ENCODE measurements at places on chromosomes 7 and 10. TPM values are rescaled to one million over a fixed set of nuclear protein-coding genes. Genes with fewer than 3 reads are reported as not detected.
A peak's percentile ranks its signal among the peaks of the same experiment; 100 is the strongest.

- no peak for DNase-seq
These were observed 88.0 kb downstream of the RTKN2 start for GRCh38 chr10:62180677-62181076.

- no peak for DNase-seq
These were observed at the start of gene ENTPD1 for GRCh38 chr10:95756041-95756761. Gene ENTPD1, plus strand, starts transcription at chr10:95756163. Its CDS starts 77 bp downstream, at chr10:95756240.

DNA sequence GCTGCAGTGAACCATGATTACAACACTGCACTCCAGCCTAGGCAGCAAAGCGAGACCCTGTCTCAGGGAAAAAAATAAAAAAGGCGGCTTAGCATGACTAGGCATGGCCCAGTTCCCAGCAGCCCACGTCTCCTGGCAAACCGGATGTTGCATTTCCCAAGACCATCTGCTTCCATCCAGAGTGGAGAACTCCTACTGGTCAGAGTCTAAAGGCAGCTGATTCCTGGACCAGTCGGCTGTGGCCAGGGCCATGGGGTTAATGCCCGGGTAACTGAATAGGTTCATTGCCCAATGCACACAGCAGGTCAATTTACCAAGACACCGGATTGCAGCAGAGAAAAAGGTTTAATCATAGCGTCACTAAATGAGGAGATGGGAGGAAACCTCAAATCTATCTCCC lies 133.1 kb downstream of the MYL10 start:
- no peak for DNase-seq

DNA sequence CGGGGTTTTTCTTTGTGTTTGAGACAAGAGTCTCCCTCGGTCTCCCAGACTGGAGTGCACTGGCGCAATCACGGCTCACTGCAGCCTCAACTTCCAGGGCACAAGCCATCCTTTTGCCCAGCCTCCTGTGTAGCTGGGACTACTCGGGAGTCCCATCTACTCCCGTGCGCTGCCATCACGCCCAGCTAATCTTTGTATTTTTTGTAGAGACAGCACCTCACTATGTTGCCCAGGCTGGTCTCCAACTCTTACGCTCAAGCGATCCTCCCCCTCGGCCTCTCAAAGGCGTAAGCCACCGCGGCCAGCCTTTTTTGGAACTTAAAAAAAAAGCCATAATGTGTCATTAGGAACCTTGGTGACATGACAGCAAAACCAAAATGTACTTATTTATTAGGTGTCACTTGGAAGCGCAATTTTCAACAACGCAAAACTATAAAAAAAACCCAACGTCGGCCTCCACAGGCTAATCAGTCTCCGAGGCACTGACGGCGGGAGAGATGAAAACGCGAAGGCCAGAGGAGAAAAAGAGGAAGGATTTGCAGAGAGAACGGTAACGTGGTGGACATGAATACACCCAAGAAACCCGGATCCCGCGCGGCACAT lies 911 bp upstream of the HNRNPH3 start:
- DNase-seq = no peak

DNA sequence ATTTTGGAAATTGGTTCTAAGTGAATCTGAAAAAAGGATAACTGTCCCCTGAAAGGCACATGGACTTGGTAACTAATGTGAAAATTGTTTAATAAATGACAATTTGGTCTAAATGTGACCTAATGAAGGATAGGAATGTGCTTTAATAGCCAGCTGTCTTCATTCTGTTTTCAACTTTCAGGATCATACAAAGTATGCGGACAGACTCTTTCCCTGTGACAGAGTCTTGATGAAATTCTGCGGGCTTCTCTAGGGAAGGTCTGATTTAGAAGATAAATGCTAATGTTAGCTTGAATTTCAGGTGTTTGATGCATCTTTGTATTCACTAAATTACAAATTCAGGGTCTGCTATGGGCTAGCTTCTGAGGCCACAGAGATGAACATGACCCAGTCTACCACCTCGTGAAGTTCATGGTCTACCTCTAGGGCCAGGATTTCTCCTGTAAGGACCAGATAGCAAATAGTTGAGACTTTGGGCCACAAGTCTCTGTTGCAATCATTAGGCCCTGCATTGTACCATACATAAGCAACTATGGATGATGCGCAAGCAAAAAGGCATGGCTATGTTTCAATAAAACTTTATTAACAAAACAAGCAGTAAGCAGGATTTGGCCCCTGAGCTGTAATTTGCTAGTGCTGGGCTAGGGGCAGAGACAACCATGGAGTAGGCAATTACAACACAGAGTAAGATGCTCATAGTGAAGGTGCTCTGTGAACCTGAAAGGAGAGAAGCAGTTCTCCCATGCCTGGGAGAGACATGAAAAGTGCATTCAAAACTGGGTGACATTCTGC lies 368.6 kb downstream of the INHBA start:
- no peak for DNase-seq

DNA sequence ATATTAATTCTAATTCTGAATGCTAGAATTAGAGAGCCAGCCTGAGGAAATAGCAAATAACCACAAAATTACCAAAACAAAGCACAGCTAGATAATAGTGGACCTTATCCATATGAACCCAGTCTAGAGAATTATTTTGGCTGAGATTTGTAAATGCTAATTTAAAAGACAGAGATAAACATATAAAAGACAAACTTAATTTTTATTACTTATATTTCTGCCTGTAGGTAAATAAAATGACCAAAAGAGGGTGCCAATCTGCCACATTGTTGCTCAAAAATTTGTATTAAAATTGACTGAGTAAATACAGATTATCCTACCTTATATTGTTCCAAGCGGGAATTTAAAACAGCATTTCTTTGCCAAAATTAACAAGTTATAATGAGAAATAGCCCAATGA lies 20.2 kb downstream of the RTKN2 start:
- no peak for DNase-seq

- no peak for DNase-seq
These were observed 14.1 kb downstream of the CUL1 start for GRCh38 chr7:148712678-148713329.

DNA sequence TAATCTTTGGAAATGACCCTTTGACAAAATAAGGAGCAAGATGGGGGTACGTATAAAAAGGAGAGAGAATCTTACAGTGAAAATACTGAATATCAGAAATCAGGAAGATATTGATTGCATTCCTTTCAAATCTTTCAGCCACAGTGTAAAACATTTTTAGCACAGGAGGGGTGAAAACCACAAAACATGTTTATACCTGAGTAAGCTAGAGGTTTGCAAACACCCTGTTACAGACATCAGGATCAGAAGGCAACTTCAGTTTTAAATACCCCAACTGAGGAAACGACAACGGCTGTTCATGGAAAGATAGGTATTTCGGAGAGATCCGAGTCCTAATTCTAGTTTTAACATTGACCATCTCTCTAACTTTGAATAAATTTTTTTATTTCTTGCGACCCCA lies 69.1 kb upstream of the ITGB1 start:
- DNase-seq = no peak

ACTL6B gene
- not detected for total RNA-seq

DNA sequence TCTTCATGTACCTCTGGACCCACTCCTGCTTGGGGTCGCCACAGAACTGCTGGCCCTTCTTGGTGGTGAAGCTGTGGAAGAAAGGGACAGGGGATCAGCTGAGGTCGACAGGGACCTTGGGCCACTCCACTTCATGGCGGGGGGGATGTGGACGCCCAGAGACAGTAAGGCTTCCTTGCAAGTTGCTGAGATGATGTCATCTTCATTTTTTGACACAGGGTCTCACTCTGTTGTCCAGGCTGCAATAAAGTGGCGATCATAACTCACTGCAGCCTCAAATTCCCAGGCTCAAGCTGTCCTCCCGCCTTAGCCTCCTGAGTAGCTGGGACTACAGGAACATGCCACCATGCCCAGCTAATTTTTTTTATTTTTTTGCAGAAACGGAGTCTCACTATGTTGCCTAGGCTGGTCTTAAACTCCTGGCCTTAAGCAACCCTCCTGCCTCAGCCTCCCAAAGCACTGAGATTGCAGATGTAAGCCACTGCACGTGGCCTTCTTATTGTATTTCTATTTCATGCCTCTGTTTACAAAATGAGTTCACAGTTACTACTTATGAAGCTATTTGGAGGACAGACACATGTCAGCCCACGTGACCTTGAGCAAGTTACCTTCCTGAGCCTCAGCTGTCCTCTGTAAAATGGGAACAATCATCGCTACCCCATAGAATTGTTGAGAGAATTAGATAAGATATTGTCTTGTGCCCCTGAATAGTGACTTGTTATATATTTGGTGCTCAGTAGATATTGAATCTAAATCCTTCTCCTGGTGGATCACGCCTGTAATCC lies 1.5 kb downstream of the CCL24 start:
- DNase-seq = no peak

- no peak for DNase-seq
These were observed 4.6 kb downstream of the ATP6V1F start for GRCh38 chr7:128867241-128867640.

DNA sequence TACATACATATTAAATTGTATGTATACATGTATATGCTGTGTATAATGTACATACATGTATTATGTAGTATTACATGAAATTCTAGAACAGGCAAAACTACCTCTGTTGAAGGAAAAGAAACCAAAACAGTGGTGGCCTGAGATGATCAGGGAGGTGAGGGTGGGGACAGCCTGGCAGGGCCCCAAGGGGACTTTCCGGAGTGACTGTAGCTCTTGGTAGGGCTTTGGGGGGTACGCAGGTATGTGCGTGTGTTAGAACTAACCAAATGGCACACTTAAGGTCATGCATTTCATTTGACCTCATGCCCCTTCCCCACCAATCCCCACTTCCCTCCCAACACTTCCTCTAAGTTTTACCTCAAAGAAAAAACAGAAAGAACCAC lies 31.3 kb downstream of the CTBP2 start:
- peak; percentile 11 for DNase-seq

ZNF503 gene
- total RNA-seq = 1.5 TPM

- no peak for DNase-seq
These were observed 244.9 kb upstream of the NEBL start for GRCh38 chr10:21141946-21142492.

DNA sequence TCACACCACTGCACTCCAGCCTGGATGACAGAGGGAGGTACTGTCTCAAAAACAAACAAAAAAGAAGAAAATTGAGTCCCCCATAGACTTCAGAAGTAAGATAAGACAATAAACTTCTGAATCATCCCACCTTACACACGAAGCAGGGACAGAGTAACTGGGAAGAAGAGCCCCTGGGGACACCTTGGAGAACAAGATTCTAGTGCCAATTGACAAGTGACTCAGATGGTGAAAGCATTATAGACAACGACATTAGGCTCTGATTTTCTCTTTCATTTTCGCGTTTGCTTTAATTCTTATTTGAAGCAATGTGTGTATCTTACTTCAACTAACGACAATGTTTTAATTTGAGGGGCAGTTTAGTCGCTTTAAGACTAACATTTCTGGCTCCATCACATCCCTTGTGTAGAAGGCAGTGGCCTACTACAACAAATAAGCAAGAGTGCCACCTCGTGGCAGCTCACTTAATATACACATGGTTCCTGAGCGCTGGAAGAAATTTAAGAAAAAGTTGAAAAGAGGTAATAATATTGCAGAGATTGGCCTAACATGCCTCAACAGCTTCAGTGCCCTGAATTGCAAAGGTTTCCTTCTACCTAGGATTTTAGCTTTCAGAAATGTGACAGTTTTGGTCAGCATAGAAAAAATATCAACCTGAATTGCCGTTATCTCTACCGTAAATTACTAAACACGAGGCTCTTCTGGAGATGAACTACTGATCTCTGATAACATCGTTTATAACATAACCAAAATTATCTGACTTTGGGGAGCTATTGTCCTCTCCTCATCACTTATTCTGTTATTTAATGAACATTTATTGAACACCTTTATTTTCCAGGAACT lies 36.7 kb downstream of the ASNS start:
- DNase-seq = peak; percentile 42

SYNPO2L gene
- 0.76 TPM for total RNA-seq

APBB1IP gene
- total RNA-seq = not detected

- no peak for DNase-seq
These were observed 832 bp downstream of the XRCC2 start for GRCh38 chr7:152674860-152675758.

FANK1 gene
- total RNA-seq = 24.7 TPM

ADCYAP1R1 gene
- not detected for total RNA-seq

DNA sequence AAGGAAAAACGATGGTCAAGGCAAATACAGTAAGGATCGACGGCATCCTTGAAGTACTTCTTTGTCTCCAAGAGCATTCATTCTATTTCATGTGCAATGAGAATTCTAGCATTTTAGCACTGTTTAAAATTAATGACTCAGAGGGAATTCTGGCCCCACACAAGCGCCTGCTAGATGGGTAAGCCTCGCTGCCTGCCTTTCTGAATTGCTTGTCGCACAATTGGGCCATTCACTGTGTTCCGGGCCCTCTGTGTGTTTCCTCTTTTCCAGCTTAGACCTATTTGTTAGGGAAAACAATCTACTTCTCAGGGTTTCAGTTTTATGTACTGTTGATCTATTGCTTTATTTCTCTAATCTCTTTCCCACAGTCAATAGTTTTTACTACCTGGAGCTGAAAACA lies 204.7 kb upstream of the ZNF32 start:
- DNase-seq = no peak

DNA sequence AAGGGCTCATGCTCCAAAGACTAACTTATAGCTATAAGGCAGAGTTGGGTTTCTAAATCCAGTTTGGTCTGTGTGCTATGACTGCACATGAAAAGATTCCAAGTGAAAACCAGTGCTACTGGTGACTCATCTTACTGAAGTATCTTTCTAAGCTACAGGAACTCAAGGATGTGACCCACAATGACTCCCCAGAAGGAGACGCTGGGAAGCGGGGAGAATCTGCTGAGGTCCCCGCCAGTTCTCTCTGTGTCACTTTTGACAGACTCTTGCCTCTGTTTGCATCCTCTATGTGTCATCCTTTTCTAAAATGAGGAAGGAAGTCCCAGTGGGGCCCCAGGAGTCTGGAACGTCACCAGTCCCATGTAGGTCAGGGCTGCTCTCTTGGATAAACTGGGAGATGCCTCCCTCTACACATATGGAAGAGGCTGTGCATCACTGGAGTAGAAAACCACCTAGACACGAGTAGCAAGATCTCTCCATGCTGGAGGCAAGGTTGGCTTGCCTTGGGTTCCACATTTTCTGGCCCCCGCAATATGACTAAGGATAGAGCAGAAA lies 28.8 kb upstream of the GPR26 start:
- no peak for DNase-seq

DNA sequence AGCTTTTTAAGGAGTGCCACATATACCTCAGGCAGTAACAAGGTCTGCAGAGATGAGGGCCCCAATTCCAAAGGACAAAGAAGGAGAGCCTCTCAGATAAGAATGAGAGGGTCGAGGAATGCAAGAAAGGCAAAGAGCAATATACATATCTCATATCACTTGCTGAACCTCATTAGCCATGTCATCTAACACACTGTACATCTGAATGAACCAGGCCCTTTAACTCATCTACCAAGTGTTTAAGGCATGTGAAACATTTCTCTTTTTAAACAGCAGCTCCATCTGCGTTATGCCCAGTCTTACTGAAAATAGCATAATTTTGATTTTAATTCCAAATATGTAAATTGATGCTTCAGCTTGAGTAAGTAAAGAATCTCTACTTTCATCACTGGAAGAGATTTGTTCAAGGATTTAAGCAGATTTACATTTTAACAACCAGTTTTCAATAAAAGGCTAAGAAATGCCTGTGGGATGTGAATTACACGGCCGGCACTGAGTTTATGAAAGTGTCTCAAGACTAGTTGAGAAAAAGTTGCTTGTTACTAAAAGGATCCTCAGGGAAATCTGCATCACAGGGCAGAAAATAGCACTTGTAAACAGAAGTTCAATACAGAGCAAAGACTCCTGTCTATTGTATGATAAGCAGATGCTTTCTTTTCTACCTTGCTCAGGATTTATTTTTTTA lies 123.8 kb upstream of the SLC26A5 start:
- no peak for DNase-seq

GRCh38 chr7:20351901-20352300 lies 21.2 kb downstream of the ITGB8 start:
- peak; percentile 63 for DNase-seq

GRCh38 chr7:38855867-38856266 lies 53.1 kb downstream of the VPS41 start:
- no peak for DNase-seq
